ENCODE measurements at places on chromosomes 16 and 17.

DNA sequence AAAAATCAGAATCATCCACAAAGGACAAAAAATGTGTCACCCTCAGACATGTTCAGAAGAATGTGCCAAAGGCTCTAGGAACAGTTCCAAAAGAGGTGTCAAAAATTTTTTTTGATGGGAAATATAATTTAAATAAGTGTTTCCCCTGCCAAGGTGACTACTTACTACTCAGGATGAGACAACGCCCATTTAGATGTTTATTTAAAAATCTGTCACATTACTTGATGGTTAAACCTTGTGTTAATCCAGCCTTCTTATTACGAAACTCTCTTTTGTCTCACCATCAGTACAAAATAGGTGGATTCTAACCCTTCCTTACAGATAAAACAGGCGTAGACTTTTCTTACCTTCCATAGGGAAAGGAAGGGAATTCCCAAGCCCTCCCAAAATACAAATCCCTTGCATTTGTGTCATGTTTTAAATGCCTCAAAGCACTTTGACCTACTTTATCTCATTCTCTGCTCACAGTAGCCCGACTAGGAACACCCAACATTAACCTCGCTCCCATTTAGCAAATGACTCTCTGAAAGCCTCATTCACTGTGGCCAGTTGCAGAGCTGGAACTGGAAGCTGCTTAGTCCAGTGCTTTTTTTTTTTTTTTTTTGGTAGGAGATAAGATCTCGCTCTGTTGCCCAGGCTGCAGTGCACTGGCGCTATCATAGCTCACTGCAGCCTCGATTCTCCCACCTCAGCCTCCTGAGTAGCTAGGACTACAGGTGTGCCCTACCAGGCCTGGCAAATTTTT, 5.8 kb upstream of the GNA13 start:
- no peak for DNase-seq

DNA sequence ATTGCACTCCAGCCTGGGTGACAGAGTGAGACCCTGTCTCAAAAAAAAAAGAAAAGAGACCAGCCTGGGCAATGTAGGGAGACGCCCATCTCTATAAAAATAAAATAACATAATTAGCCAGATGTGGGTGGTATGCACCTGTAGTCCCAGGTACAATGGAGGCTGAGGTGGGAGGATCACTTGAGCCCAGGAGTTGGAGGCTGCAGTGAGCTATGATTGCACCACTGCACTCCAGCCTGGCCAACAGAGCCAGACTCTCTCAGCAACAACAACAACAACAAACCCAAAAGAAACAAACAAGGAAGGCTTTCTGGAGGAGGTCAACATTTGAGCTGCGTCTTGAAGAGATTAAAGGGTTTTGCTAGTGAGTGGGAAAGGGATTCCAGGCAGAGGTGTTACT, 8.3 kb downstream of the EEF2K start:
- DNase-seq, result no peak

- no peak for DNase-seq
Observed at GRCh38 chr16:2317231-2318020, 23.1 kb downstream of the ABCA3 start.

- DNase-seq, result no peak
Observed at GRCh38 chr17:66687570-66688284, 147.2 kb upstream of the CACNG5 start.

GRCh38 chr17:32993977-32994376, 2.3 kb downstream of the SPACA3 start:
- DNase-seq, result no peak
